Sciatic nerve (tissue), 2 donors: ENCODE measurements at places on chromosomes 3 and 15. TPM values are rescaled to one million over a fixed set of nuclear protein-coding genes. Genes with fewer than 3 reads are reported as not detected.

CHRFAM7A gene
- 4.7 TPM for total RNA-seq

POPDC2 gene
- total RNA-seq = 4.9 TPM

- DNase-seq = peak; percentile 57
Observed at GRCh38 chr15:70142322-70143191, 44.8 kb upstream of the TLE3 start.

DNA sequence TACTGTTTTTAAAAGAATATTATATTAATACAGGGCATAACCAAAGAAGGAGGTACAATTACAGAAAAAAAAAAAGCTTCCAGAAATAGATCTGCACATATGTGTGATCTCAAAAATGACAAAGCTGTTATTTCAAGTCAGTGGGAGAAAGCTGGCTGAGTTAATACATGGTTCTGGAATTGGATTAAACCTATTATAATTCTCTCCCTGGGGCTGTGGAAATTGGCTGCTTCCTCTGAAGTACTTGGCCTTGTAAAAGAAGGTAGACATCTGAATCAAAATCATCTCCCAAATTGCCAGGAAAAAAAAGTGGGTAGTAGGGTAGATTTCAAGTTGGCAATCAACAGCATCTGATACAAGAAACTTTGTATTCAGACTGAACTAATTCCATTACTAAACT, 723.9 kb upstream of the ALCAM start:
- no peak for DNase-seq

DNA sequence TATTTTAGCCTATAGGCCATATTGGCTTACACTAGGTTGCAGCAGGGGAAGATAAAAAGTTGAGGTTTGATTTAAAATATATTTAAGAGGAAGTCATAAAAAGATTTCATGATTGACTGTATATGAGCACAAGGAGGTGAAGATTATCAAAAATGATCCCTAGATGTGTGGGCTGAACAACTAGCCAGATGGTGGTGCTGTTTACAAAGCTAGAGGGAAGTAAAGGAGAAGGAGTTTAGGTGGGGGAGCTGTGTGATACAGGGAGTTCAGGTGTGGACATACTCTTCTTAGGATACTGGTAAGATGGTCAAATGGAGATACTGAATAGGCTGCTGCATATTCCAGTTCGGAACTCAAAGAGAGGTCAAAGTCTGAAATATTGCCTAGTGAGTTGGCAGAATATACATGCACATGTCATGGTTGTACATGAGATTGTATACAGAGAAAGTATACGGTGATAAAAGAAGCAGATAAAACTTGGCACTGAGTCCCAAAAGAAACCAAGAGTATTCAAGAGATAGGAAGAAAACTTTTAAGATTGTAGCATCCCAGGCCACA, 727.8 kb downstream of the NLGN1 start:
- DNase-seq = no peak

DNA sequence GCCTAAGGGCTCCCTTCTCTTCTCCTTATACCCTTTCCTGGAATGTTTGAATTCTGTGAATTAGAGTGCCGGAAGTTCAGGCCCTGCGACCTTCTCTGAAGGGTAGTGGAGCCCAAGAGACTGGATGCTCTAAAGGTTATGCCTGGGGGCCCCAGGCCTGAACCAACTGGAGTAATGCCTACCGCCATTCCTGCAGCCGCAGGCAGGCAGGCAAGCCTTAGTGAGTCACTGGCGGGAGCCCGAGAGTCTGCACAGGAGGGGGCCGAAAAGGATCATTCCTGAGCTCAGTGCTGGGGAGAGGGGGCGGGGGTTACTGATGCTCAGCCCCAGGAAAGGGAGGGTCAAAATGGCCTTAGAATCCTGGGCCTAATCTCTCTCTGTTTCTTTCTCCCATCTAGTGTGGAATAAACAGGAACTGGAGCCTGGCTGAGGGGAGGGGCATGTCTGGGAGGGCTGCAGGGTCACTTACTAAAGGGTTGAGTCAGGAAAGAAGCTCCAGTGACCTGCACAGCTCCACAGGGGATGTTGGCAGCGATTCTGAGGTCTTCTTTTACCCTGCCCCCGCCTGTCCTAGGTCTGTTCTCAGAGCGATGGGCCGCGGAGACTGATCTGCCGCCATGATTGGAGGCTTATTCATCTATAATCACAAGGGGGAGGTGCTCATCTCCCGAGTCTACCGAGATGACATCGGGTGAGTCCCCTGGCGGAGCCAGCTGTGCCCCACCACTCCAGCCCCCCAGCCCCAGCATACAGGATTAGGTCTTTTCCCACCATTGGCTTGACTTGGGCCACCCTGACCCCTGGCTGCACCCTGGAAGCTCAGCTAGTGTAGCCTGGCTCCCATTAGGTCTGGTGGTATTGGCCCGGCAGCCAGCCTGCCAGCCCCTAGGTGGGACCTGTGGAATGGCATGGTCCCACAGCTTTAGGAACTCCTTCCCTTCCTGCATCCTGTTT, 2.0 kb downstream of the AP2M1 start:
- DNase-seq = peak; percentile 82

DNA sequence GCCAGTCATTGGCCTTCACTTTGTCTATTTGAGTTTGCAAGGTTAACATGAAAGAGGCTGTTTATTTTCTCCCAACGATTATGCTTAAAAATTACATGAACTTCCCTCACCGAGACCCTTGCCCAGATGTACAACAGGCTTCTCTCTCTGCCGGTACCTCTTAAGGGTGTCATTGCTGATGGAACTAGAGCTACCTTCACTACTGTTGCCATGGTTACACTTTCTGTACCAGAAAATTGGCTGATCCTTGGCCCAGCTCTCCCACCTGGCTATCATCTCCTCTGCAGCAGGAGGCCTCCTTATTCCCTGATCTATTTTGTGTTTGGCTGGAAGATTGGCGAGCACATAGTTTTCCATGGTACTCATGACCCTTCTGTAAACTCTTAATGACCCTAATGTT, 24.0 kb upstream of the LIPC start:
- no peak for DNase-seq

- no peak for DNase-seq
Observed at GRCh38 chr3:73694983-73695757, 70.4 kb upstream of the PDZRN3 start.

- DNase-seq = peak; percentile 17
Observed at GRCh38 chr3:53074761-53075742, 29.2 kb upstream of the SFMBT1 start.
